ENCODE measurements at places on chromosomes 3 and 15.

GRCh38 chr3:88596451-88596850, 446.7 kb downstream of the C3orf38 start:
- DNase-seq = no peak

DNA sequence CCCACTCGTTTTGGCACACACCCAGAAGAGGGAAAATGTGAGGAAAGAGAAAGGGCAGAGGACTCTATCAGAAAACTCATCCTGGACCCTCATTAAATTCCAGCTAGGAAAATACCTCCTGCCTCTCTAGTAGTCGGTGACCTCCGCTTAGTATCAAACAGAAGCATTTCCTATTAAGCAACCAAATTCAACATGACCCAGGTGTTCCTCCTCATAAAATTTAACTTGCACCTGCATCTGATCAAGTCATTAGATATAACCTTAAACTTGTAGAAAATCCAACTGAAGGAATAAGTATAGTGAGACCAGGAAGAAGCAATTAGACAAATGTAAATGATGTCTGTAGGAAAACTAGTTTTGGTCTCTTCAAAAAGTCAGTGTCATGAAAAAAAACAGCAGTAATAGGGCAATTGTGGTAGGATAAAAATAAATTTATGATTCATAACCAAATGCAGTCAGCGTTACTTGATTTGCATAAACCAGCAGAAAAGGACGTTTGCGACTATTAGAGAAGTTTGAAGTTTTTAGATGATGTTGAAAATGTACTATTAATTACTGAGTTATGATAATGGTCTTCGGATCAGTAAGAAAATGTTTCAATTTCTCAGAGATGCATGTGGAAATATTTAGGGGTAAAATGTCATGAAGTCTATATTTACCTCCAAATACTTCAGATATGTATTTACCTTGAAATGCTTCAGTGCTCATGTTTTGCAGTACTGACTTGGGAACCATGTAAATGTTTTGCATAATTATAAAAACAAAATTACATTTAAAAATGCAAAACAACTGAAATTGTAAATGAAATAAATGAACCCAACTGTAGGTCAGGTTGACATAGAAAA, 44.6 kb downstream of the LDHAL6B start:
- DNase-seq = no peak

GRCh38 chr3:134601539-134602439, 49.0 kb downstream of the KY start:
- DNase-seq = no peak

DNA sequence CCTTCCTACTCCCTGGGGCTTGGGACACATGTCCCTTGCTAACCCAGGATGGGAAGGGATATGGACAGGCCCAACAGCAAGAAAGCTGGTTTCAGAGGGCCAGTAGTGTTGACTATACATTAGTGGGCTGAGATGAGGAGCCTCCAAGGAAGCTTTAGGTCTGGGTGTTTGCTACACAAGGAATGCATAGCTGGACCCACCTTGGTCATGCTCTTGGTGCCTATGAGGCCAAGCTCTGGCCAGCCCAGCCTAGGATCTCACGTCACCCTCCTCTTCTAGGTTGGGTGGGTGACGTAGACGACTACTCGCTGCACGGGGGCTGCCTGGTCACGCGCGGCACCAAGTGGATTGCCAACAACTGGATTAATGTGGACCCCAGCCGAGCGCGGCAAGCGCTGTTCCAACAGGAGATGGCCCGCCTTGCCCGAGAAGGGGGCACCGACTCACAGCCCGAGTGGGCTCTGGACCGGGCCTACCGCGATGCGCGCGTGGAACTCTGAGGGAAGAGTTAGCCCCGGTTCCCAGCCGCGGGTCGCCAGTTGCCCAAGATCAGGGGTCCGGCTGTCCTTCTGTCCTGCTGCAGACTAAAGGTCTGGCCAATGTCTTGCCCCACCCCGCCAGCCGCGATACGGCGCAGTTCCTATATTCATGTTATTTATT, 653 bp upstream of the WDR6 start:
- no peak for DNase-seq

All from stimulated activated CD4-positive, alpha-beta T cell treated with anti-CD3 and anti-CD28 coated beads, Interleukin-1b, Interleukin-23, amount 100 ng/mL, for 48 hours (primary cell).